ENCODE measurements at places on chromosomes 1 and 21. TPM values are rescaled to one million over a fixed set of nuclear protein-coding genes. Genes with fewer than 3 reads are reported as not detected.

Gene SLFNL1
- total RNA-seq = 2.4 TPM

Gene CD84
- total RNA-seq = 1.2 TPM

Gene KHDRBS1
- 77.3 TPM for total RNA-seq

Gene PRELP
- 43.2 TPM for total RNA-seq

Gene ACKR1
- 60.4 TPM for total RNA-seq

Gene TTLL10
- 7.3 TPM for total RNA-seq

Gene MYOG
- 4.4 TPM for total RNA-seq

Gene RPS6KC1
- 32.6 TPM for total RNA-seq

Gene B3GALT6
- 41.5 TPM for total RNA-seq

Gene CFHR4
- total RNA-seq = not detected

Gene ZNF669
- 7.0 TPM for total RNA-seq

Gene POLR3GL
- 23.2 TPM for total RNA-seq

Gene AKR7A2
- 153 TPM for total RNA-seq
